ENCODE measurements at places on chromosomes 11 and 22. TPM values are rescaled to one million over a fixed set of nuclear protein-coding genes. Genes with fewer than 3 reads are reported as not detected.

CNGA4 gene
- total RNA-seq, result not detected

IGSF9B gene
- total RNA-seq, result 0.96 TPM

HIPK3 gene
- total RNA-seq, result 30.5 TPM

MIF gene
- total RNA-seq, result 582 TPM

HEPHL1 gene
- total RNA-seq, result 0.10 TPM

SYT9 gene
- total RNA-seq, result not detected

INSC gene
- 0.20 TPM for total RNA-seq

BDNF gene
- total RNA-seq, result 4.9 TPM

ZNF214 gene
- total RNA-seq, result 3.5 TPM

UBQLN3 gene
- total RNA-seq, result not detected

OR5B21 gene
- not detected for total RNA-seq

C11orf86 gene
- total RNA-seq, result not detected

KCNJ1 gene
- total RNA-seq, result not detected

FOLR1 gene
- not detected for total RNA-seq

P4HA3 gene
- total RNA-seq, result 7.7 TPM

SCGB1A1 gene
- not detected for total RNA-seq

INPP5J gene
- 0.29 TPM for total RNA-seq

UBASH3B gene
- 16.0 TPM for total RNA-seq

TSPAN4 gene
- total RNA-seq, result 95.2 TPM

RNF169 gene
- 9.3 TPM for total RNA-seq

ABTB2 gene
- 3.2 TPM for total RNA-seq
